ENCODE measurements at places on chromosomes 16 and 17.

DNA sequence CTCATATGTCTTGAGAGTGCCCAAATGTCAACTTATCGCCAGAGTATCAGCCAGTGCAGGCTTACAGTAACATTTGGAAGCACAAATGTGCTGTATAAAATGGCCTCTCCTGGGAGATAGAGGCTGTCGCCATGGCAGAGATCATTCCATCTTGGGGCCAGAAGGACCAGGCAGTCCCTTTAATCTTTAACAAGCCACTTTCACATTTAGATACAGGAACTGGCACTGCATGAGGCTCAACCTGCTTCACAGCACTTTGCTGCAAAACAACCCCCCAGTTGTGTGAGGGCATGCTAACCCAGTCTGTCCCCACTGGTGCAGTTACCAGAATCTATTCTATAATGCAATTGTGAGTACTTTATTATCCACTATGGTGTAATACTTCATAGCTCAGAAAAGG is 4.7 kb upstream of the RFFL start:
- DNase-seq: no peak

DNA sequence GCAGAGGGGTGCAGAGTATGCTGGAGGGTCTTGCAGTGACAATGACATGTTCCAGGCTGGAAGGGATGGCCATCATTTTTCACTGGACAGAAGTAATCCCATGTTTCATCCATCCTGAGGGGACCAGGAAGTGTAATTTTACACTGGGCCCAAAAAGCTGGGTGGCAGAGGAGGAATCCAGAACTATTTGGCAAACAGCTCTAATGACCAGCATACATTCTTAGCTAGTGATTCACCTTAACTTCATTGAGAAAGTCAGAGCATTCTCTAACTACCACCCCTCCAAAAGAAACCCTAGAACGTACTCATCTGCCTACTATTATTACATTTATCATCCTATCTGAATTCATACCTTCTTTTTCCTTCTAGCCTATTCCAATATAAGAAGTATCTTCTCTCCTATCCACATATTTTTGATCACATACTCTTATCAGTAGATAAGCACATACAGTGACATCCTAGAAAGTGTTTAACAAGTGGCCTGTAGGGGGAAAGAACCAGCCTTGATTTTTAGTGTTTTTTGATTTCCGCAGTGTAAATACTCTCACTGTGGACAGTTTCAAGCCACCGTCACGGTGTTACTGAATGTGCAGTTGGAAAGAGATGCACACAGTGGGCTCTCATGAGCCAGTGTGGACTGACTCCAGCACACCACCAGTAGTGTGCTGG is 118.1 kb downstream of the FTO start:
- DNase-seq: peak; percentile 73

- DNase-seq: no peak
Measured at GRCh38 chr17:34899643-34900291, 61.5 kb downstream of the CCT6B start.

DNA sequence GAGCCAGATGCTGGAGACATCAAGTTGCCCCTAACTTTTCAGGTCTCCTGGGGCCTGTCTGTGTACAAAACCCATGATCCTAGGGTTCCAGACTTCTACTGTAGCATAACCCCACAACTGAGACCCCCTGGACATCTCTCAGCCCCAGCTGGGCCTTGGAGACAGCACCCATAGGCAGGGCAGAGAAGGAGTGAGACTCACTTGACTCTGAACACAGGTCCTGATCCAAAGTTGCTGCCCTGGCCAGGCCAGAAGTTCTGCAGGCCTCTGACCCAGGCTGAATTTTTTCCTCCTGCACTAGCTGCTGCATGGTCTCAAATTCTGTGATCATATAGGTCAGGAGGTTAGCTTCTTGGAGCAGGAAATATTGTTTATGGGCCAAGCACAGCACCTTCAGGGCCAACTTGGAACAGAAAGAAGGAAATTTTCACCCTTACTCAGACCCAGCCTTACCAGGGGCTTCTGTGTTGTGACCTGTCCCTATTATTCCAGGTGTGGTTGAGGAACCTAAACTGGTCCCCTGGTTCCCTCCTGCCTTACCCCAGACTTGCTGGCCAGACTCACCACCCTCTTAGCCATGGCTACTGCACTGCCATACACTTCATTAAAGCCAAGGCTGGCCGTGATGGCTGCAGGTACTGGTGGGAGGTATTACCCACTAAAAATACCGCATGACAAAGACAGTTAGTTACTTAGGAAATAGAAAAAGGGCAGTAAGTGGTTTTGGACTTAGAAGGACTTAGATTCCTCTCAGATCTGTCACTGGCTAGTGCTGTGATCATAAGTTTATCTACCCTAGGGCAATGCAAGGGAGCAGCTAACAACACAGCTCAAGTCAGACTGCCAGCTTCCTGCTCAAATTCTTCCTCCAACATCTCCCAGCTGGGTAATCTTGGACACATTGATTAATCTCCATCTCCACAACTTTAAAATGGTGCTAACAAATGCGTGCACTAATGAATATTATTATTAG is 2180.1 kb downstream of the TP53TG3F start:
- peak; percentile 0 for DNase-seq

- DNase-seq: no peak
Measured at GRCh38 chr17:71553381-71553780, 567.4 kb upstream of the SOX9 start.

DNA sequence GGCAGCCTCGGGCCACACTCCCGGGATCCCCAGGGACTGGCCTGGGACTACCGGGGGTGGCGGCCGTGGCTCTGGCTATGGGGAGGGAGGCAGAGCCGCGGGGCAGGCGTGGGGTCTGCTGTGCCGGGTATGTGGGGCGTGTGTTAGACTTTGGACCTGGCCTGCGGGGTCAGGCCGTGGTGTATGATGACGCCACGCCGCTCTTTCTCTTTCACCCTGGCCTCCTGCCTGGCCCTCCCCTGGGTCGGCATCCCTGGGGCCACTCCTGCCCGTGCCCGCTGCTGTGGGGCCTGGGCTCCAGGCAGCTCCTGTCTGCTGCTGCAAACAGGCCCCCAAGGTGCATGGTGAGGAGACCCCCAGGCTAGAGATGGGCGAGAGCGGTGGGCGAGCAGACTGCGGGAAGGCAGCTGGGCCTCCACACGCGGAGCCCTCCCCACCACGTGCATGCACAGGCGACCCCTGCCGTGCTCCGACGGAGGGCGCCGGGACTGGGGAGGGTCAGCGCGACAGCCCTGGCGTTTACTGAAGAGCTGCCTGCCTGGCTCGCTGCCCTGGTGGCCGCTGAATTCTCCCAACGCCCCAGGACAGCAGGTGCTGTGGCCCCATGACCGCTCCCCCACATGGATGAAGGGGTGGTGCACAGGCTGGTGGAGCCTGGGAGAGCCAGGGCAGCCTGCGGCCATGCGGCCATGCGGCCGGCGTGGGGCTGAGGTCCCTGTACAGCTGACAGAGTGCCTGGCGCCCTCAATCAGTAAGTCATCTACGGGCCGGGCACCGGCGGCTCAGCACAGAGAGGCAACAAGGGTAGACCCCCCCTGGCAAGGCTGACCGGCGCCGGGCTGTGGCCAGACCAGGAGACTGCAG is 16.0 kb downstream of the CAPN15 start:
- no peak for DNase-seq

DNA sequence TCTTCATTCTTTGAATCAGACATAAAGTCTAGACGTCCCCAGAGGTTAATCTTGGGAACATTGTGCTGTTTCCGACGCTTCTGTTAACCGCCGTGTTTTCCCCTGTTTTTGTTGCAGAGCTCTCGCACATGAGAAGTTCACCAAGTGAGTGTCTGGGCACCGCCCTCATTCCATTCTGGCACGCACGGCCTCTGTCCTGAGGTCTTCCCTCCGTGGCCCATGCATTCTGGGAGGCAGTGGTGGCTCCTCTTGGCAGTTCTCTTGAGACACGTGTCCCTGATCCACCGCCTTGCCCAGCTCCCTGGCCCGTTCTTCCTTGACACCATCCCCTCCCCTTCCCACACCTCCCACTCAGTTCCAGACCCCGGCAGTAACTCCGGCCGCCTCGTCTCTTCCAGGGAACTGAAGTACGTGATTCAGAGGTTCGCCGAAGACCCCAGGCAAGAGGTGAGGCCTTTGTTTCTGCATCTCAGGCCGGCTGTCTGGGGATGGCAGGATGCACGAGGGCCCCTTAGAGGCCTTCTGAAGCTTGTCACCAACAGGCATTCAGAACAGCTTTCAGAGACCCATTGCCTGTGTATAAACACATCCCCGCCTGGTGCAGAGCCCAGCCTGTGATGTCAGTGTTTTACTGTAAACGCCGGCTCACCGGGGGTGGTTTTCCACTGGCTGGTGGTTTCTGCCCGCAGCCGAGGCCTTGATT is 85.9 kb upstream of the PLCG2 start:
- peak; percentile 20 for DNase-seq

- DNase-seq: no peak
Measured at GRCh38 chr16:13138528-13138927, 237.1 kb downstream of the SHISA9 start.

GRCh38 chr17:64627797-64628196 is 34.3 kb downstream of the SMURF2 start:
- DNase-seq: no peak
